ENCODE measurements at places on chromosomes 7 and 10.

GRCh38 chr10:59000162-59000825, 176.1 kb upstream of the PHYHIPL start:
- DNase-seq, result no peak

DNA sequence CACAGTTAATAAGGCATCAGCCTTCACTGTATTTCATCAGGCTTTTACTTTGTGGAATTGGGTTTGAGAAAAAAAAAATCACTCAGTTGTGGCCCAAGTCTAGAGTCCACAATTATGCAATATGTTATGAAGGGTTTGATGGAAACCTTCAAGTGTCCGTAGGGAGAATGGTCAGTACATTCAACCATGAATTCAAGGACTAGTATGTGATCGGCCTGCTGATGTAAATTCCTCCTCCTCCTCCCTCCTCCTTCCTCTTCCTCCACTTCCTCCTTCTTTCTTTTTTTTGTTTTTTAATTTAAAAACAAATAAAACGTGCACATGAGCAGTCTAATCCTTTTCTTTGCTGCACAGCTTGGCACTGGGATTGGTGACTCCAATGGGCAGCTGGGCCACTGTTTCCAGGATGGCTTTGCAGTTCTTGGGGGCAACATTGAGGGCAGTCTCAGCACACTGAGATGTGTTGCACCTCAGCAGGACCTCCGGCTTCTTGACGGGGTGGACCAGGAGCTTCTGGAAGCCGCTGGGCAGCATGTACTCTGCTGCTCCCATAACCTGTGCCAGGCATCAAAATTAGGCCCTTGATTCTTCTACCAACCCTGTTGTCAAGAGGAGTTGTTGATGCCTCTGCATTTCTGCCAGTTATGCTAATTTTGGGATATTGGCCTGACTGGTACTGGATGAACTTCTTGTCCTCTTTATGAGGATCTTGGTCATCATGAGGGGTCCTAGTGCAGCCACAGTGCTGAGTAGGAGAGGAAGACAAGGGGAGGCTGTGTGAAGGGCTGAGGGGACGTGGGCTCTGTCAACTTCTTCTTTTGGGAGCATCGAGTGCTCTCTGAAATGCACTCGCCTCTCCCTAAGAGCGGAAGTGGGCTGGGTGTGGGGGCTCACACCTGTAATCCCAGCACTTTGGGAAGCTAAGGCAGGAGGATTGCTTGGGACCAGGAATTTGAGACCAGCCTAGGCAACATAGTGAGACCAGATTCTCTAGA, 9.3 kb upstream of the IL2RA start:
- DNase-seq, result no peak

GRCh38 chr10:128884496-128885072, 582.5 kb upstream of the MGMT start:
- no peak for DNase-seq

DNA sequence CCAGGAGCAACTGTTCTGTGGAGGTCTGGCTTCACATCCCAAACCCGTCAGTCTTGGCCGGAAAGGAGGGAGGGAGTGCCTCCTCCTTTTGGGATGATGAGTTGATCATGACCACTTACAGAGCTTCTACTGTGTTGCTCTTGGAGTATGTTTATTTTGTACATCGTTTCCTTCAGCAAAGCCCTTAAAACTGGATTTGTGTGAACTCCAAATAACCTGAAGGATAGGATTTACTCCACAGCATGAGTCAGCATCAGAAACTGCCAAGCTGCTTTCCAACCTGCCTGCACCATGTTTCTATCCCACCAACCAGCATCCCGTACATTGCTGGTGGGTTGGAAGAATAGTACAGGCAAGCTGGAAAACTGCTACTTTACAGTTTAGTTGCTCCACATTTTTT, 3.5 kb downstream of the CCDC201 start:
- DNase-seq, result no peak

GRCh38 chr10:73979809-73980433, 18.0 kb upstream of the VCL start:
- DNase-seq, result no peak

- no peak for DNase-seq
These were observed 19.4 kb downstream of the C1GALT1 start for GRCh38 chr7:7201578-7202374.

- DNase-seq, result no peak
These were observed 742.3 kb upstream of the GALNT17 start for GRCh38 chr7:70389531-70390151.

DNA sequence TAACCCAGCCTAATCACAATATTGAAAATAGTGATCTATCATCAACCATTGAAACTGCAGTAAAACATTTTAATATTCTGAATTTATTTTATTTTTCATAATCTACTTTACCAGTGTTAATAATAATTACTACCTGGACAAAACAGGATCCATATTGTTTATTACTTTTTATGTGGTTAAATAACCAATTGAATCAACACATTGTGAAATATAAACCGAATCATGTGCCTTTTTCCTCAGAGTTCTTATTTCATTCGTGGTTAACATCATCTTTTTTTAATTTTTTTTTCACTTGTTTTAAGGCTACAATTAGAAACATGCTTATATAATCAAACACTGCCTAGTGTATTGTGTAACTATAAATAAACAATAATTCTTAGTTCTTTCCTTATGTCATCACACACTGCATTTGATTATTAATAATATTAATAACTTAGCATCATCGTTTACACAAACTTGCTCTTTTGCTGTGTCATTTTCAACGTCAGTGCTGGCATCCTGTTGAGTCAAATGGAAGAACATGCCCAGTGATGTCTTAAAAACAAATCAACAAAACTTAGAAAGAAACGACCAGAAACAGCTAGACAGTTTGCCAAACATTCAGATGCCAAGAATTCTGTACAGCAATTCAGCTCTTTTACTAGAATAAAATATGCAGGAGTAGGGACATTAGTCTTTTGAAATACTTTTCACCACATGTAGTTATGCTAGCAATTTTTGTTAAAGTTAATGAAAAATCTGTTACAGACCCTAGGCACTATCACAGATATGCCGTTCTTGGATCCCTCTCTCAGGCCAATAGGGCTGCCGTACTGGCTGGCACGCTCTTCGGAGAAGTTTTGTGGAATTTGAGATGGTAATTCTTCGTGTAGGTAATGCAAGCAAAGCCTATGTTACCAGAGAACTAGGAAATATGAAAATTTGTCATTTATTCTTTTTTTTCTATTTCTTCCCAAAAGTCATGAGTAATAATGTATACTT, 330.4 kb upstream of the SEMA3A start:
- DNase-seq, result peak; percentile 85

DNA sequence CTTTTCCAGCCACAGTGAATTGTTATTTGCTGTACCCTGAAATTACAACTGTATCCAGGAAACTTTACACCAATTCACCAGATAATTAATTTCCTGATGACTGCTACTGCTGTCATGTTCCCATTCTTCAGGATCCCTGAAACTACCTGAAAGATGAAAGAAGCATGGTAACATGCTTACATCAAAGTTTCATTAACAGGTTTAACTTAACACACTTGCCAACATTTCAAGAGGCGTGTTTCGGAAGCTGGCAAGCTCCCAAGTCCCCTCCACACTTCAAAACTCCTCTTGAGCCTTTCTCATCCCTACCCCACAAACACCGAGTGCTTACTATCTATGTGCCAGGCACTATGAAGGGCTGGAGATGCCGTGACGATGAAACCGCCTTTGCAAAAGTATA, 88.6 kb downstream of the MPP7 start:
- no peak for DNase-seq

DNA sequence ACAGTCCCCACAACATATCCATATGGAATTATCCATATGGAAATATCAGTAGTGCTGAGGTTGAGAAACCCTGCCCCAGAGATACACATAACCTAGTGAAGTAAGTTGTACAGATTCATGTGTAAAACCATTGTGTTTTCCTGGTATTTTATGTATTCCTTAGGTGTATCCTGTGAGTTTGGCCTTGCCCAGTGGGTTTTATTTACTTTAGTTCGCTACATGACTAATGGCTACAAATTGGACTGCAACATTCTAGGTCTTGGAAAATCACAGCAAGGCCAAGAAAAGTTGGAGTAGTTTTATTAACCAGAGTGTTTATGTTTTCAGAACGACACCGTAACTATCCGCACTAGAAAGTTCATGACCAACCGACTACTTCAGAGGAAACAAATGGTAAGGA, 1.4 kb downstream of the RPS24 start:
- DNase-seq, result no peak

DNA sequence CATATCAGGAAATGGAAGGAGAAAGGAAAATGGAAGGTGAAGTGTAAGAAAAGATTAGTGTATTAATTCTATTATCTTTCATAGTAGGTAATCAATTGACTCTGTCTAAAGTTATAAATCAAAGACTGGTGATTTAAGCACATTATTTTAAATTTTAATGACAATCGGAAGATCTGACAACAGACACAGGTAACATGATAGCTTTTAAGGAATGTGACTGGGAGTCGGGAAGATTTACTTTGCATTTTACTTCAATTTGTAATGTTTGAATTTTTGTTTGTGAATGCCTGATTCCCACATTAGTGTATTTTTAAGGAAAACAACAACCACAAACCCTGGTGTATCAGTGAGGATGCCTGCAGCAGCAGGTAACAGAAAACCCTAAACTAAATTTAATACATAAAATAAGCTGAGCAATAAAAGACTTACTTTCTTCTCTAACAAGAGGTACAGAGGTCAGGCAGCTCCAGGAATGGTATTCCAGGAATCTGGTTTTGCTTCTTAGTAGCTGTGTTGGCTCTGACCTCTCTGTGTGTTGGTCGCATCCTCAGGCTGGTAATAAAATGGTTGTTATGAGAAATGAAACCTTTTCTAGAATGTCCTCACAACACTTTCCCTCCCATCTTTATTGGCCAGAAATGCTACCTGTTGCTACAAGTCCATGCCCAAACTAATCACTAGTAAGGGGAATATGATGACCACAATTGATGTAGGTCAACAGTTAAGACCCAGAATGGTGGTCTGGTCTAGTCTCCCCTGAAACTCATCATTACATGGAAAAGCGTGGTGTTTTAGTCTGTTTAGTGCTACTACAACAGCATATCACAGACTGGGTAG, 12.2 kb downstream of the DNAJB9 start:
- DNase-seq, result peak; percentile 28

DNA sequence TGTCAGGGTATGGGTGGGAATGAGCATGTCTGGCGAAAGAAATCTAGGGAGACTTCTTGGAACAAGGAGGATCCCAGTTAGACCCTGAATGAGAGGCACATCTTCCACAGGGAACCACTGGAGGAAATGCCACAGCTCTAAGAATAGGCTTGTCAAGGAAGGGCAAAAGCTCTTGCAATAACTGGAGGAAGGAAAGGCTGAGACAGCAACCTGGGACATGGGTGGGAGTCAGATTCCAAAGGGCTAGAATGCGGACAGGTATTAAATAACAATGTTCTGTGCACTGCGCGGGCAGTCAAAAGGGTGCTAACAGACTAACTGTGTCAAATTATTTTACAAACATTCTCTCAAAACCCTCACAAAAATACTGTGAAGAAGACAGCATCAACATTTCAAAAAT, 4.5 kb downstream of the NUDCD3 start:
- no peak for DNase-seq

DNA sequence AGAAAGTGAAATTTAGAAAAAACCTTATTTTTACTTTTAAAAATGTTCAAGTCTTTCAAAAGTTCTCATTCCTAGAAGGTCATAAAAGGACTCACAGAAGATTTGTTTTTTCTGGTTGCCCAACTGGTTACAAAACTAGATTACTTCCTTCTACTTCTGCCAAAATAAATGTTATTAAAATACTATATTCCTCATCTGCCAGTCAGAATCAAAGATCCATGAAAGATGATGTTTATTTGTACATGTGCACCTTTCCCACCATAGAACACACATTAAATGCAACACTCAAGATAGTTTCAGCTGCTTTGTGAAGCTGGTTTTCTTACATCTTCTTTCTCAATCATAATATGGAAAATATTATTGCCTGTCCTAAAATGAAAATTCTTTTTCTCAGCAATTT, 465.4 kb downstream of the ETV1 start:
- DNase-seq, result no peak

DNA sequence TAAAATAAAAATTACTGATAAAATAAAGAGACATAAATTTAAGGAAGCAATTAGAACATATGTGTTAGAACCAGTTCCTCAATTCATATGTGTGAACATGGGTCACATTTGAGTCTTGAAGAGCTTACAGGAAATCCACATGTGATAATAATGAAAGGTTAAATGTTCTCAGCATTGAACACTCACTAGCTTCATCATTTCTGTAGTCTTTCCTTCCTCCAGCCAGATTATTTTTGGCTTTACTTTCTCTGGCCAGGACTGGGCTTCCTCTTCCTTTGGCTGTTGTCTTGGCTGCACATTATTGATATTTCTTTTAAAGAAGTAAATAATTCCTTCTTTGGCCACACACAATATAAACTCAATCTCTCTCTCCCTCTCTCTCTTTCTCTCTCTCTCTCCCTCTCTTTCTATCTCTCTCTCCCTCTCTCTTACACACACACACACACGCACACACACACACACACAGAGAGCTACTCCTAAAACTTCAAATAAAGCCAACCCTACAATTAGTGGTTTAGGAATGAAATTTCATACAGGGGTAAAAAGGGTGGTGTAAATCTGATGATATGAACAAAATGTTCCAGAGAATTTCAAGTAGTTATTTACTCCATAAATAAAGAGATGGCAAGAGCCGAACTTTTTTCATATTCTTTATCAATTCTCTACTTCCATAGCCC, 171.2 kb downstream of the REEP3 start:
- DNase-seq, result no peak

DNA sequence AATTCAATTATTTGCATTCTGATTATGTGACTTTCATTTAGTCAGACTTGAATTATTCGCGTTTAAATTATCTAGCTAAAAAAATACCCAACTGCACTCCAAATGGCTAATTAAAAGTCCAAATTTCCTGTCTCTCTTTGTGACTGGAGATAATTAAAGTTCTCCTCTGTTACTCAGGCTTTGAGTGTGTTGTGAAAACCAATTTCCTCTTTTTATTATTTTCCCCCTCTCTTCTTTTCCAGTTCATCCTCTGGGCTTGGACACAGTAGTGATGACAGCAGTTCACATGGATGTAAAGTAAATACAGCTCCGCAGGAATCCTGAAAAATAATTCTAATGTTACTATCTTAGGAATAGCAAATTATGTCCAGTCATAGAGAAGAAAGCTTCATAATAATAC, 80.6 kb downstream of the SNX10 start:
- no peak for DNase-seq

DNA sequence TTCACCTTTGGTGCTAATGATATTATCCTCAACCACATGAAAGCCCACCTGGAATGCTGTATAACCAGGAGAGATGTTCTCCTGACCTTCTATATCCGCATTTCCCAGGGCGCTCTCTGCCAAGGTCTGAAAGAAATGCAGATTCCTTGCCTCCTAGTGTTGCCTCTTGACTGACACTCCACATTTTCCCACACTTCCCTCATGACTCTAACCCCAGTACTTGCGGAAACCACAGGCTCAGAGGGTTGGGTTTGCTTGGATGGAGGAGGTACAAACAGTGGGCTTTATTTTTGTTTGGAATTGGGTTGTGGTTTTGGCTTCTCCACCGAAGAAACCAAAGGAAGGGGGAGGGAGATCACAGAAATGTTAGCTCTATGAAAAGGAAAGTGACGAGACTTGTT, 222.9 kb upstream of the CELF2 start:
- DNase-seq, result peak; percentile 87

- DNase-seq, result no peak
These were observed 266.4 kb downstream of the PTPRN2 start for GRCh38 chr7:158321056-158321700.

Measured in GM04503 (cell line).